Breast epithelium (tissue), 4 donors: ENCODE measurements at places on chromosomes 3 and 15. TPM values are rescaled to one million over a fixed set of nuclear protein-coding genes. Genes with fewer than 3 reads are reported as not detected.

IL17RD gene
- total RNA-seq: 31.8 TPM

IL12A gene
- total RNA-seq: not detected

CFAP92 gene
- total RNA-seq: 0.66 TPM

RHOV gene
- total RNA-seq: 8.5 TPM

NR2E3 gene
- total RNA-seq: not detected

POPDC2 gene
- total RNA-seq: 1.1 TPM

FES gene
- total RNA-seq: 41.4 TPM

THPO gene
- 0.73 TPM for total RNA-seq

SYNPR gene
- total RNA-seq: not detected

DPPA2 gene
- not detected for total RNA-seq

SLC12A1 gene
- total RNA-seq: under 0.01 TPM

ATP13A4 gene
- total RNA-seq: 0.64 TPM

CNTN6 gene
- total RNA-seq: 0.15 TPM

STAC gene
- 5.6 TPM for total RNA-seq

OR5H2 gene
- total RNA-seq: not detected

HRH1 gene
- total RNA-seq: 3.9 TPM

SAMD7 gene
- under 0.01 TPM for total RNA-seq
